ENCODE measurements at places on chromosomes 12 and 14.

- DNase-seq, result peak; percentile 52
Observed at GRCh38 chr14:100108042-100108825, 43.0 kb downstream of the EVL start.

- DNase-seq, result no peak
Observed at GRCh38 chr14:74290415-74290814, 12.3 kb downstream of the ABCD4 start.

GRCh38 chr14:39807271-39807670 is 375.0 kb upstream of the FBXO33 start:
- no peak for DNase-seq

DNA sequence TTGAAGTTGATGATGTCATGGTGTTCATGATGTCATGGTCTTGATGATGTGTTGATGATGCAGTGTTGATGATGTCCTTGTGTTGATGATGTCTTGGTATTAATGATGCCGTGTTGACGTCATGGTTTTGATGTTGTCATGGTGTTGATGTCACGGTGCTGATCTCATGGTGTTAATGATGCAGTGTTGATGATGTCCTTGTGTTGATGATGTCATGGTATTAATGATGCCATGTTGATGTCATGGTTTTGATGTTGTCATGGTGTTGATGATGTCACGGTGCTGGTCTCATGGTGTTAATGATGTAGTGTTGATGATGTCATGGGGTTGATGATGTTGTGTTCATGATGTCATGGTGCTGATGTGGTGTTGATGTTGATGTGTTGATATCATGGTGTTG is 48.0 kb upstream of the RIMBP2 start:
- DNase-seq, result no peak

GRCh38 chr14:96852823-96853422 is 55.7 kb downstream of the VRK1 start:
- DNase-seq, result peak; percentile 10

- peak; percentile 13 for DNase-seq
Observed at GRCh38 chr12:122421821-122422729, at the start of gene CLIP1. TSS of gene CLIP1 (minus strand) at chr12:122422669. CDS start at chr12:122380452, 42,217 bp downstream.

GRCh38 chr12:65454115-65454787 is 175.8 kb downstream of the MSRB3 start:
- no peak for DNase-seq

GRCh38 chr14:45287610-45288009 is 34.6 kb upstream of the MIS18BP1 start:
- no peak for DNase-seq

- DNase-seq, result no peak
Observed at GRCh38 chr14:96056509-96057422, 17.6 kb downstream of the C14orf132 start.

DNA sequence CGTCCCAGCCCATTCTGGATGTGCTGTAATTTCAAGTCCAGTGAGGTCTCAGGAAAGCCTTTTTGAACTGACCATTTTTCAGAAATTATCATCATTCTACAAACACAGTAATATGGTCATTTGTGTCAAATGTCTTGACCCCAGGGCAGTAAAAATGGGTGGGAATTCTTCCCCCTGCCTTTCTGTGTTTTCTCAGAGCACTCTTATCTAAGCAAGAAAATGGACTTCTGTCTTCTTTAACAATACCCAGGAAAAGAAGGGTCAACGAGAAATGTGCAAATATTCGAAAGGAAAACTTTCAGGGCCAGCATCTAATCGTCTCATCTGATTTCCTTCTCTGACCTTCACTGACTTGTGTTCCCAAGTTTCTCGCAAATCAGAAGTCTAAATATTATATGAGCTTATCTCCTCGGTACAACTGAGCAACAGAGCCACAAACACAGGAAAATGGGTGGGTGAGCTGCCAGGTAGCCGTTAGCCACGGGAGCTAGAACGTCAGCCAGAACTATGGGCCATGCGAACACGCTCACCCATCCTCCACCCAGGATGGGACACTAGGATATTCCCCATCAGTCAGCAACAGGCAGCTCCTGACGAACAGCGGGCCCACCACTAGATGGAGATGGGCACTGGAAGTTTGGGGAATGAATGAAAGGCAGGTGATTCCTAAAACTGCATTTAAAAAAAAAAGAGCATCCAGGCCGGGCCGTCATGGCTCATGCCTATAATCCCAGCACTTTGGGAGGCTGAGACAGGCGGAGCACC is 57.1 kb downstream of the VWF start:
- DNase-seq, result no peak

DNA sequence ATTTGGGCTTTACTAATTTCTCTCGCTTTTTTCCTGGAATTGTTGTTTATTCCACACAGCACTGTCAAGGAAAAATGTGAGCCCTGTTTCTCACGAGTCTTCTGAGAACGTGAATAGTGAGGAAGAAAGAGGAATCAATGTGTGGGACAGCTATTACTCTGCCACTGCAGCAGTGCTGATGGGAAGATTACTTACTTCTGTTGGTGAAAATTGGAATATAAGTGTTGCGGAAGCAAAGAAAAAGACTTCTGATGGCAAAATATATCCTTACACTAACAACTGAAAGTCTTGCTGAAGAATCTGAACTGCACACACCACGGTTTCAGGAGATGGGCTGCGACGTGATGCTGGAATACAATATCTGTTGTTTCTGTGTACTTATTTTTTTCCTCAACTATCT is 884.2 kb downstream of the AACS start:
- DNase-seq, result no peak

DNA sequence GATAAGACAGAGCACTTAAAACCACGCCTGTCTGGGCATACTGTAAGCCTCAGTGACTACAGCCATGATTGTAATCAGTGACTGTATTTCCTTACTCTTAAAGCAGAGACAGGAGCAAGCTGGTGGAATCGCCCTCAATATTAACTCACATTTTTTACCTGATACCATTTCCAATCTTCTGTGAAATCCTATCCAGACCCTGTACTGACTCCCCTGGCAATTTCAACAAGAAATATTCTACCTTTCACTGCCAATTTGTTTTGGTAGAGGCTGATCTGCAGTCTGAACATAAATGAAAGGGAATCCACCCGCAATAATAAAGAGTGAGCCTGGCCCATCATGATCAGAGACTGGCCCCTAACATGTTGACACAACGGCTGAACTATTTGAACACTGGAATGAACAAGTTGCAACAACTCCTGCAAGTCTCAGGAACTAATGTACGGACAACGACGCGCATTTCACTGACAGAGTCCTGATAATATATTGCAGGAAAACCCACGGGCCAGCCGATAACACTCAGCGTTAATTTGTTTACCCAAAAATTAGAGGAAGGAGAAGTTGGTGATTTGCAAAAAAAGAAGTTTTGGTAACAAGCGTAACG is 195.5 kb upstream of the BTG1 start:
- DNase-seq, result no peak

DNA sequence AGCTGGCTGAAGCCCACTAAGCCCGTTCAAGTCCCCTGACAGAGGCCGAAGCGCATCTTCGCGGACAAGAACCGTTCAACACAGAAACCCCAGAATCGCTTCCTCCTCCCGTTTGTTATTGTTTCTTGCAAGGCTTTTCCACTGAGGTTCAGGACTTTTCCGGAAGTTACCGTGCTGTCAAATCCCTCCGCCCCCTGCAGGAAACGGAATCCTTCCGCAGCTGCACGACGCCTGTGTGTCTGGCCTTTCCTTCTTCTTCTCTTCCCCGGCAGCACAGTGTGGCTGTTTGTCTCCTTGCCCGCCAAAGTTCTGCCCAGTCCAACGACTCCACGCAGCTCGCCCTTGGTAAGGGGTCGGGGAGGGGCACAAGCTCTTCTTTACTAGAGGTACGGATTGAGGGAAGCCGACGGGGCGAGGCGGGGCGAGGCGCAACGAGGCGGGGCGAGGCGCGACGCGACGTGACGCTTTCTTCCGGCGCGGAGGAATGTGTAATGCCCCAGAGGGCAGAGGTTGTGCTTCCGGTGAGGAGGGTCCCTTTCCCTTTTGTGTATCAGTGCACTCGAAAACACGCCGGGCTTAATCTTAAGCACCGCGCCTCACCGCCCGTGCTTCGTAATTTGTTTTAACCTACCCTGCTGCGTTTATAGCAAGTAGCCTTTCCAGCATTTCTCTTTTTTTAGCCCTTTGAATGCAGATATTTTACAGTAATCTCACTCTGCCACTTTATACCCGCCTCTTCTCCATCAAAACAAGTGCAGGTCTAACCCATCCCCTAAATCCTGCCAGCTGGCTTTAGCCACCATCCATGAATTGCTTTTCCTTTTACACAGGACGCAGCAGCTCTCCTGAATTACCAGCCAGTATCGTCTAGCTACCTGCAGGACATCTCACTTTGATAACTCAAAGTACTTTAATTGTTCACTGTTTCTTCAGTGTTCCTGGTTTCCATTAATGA is at the start of gene KDM5A:
TSS of gene KDM5A (minus strand) at position 179 of the 955 bp plus-strand sequence. CDS start 229 bp downstream, outside the sequence.
- no peak for DNase-seq

- DNase-seq, result no peak
Observed at GRCh38 chr12:113261847-113262470, 40.7 kb downstream of the TPCN1 start.

GRCh38 chr12:64722835-64723234 is 36.4 kb downstream of the GNS start:
- no peak for DNase-seq

- peak; percentile 87 for DNase-seq
Observed at GRCh38 chr12:113120670-113121370, 14.7 kb downstream of the RASAL1 start.

DNA sequence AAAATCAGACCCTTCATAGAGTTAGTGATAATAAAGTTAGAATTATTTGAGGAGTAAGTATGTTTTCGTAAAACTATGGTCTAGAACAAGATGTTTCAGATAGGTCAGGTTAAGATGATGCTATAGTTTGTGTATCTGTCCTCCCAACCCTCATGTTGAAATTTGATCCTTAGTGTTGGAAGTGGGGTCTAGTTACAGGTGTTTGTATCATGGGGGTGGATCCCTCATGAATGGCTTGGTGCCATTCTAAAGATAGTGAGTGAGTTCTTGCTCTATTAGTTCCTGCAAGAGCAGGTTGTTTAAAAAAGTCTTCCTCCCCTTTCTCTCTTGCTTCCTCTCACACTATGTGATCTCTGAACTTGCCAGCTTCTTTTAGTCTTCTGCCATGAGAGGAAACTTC is 707.3 kb upstream of the FOXG1 start:
- no peak for DNase-seq

- DNase-seq, result no peak
Observed at GRCh38 chr12:57461917-57462250, 2.3 kb downstream of the GLI1 start.

- no peak for DNase-seq
Observed at GRCh38 chr12:80690513-80690912, 16.9 kb upstream of the MYF6 start.

- no peak for DNase-seq
Observed at GRCh38 chr12:15152456-15152855, 68.8 kb downstream of the RERG start.

DNA sequence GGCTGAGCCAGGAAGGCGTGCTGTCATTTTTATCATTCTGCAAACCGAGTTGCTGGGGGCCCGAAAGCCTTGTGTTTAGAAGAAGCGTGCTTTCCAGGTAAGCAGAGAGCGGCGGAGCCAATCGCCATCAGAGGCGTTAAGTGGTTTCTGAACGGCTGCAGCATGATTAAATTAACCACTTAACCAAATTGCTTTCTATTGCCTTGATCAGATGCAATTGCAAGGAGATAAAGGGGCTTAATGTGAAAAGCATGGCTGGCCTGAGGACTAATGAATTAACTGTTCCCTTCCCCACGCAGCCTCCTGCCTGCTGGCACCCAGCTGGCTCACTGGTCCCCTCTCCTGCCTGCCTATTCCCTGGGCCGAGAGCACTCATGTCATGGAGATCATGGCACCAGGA is 36.6 kb upstream of the CHGA start:
- peak; percentile 97 for DNase-seq

- no peak for DNase-seq
Observed at GRCh38 chr12:93237235-93237915, 140.3 kb upstream of the NUDT4 start.

GRCh38 chr12:50620109-50620977 is 115.6 kb downstream of the DIP2B start:
- no peak for DNase-seq

GRCh38 chr12:30138483-30138882 is 354.7 kb upstream of the TMTC1 start:
- no peak for DNase-seq

DNA sequence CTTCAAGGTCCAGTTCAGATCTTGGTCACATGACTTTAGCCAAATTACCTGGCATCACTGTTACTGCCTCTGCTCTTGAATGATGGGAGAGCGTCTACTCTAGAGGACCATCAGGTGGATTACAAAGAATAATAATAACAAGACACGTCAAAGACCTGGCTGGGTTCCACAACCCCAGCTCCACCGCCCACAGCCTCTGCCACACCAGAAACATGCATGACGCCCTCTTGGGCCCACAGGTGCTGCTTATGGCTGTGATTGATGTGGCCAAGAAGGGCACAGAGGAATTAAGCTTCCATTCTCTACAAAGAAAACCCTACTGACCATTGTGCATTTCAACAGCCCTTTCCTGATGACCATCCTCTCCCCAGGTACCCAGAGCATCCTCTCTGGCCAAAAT is 18.2 kb downstream of the SERPINA3 start:
- DNase-seq, result no peak

- DNase-seq, result no peak
Observed at GRCh38 chr14:59150990-59151389, 37.5 kb upstream of the DAAM1 start.

GRCh38 chr12:105538880-105539279 is 208.4 kb downstream of the C12orf75 start:
- DNase-seq, result no peak

DNA sequence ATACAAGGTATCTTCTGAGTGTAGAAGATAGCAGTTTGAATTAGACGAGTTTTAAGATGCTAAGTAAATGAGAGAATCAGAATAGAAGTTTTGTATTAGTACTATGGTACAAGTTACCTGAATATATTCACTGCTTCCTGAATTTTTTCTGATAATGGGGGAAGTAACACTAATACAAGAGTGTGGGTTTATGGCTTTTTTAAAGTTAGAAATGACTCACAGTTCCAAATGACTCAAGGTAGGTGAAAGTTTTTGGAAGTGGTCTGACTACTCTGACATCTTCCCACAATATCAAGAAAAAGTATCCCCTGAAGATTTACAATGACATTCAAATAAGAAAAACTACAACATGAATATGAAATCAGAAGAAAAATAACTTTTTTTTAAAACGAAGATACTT is 123.7 kb upstream of the GARIN6 start:
- DNase-seq, result no peak

- DNase-seq, result no peak
Observed at GRCh38 chr14:61866932-61867920, 105.0 kb downstream of the SNAPC1 start.

DNA sequence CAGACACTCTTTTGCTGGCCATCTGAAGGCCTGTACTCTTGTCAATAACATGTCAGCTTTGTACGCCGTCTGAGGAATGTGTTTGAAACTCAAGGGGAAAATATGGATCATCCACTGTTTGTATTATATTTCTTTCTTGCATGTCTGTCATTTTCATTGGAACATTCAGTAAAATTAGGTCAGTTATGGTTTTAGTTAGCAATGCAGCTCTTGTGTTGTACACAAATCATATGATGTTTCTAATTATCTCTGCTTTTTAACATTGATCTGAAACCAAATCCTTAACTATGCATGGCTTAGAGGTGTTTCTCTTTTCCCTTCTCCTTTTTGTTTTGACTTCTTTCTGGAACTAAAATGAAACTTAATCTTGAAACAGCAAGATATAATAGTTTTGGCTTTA is 333.6 kb upstream of the PRICKLE1 start:
- no peak for DNase-seq

Data from NCI-H1105 (cell line).